Testis (tissue), 5 donors: ENCODE measurements at places on chromosomes 3 and 15.

GRCh38 chr15:95626501-95627361 lies 703.8 kb upstream of the NR2F2 start:
- DNase-seq = no peak

- DNase-seq = no peak
Measured at GRCh38 chr3:131356006-131356595, 25.5 kb upstream of the NUDT16 start.

DNA sequence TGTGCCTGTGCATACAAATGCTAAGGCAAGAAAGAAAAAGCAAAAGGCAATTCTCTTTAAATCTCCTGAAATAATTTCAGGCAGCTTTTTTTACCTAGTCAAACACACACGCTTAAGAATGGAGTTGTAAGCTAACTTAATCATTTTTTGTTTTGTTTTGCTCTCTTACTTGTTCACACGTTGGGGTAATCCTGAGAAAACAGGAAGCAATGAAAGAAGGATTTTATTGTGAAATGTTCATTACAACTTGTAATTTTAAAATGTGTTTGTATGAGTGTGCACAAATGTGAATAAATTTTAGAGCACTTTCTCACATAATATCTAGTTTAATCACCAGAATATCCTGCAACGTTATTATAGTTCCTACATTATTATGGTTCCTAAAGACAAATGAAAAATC lies 263.8 kb downstream of the LPP start:
- no peak for DNase-seq

- no peak for DNase-seq
Measured at GRCh38 chr3:61948699-61949305, 387.4 kb downstream of the PTPRG start.

DNA sequence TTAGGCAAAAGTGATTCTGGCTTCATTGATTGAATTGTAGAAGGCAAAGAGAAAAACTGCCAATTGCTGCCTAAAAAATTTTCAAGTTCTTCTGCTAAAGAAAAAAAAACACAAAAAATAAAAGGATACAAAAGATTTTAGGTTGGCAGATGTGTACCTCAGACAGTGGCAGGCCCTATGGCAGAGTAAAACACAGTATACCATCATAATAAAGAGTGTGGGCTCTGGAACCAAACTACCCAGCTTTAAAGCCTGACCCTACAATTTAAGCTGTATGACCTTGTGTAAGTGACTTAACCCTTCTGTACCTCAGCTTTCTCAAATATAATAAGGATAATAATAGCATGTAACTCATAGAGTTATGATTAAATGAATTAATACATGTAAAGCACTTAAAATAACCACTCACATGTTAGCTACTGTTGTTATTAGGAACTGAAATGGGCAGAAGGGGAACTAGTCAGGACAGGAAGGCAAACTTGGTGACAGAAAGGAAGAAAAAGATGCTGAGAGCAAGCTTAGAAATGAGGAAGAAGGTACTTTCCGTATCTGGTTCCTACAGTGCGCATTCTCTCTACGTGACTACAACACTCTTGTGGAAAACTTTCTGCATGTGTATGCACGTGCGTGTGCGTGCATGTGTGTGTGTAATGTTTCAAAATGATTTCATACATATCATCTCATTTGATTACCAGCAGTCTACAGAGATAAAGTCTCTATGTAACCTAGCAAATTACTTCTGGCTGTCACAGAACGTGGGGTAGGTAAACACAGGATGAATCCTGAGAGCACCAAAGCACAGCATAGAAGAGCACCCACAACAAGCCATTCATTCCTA lies 13.6 kb upstream of the GATM start:
- no peak for DNase-seq

DNA sequence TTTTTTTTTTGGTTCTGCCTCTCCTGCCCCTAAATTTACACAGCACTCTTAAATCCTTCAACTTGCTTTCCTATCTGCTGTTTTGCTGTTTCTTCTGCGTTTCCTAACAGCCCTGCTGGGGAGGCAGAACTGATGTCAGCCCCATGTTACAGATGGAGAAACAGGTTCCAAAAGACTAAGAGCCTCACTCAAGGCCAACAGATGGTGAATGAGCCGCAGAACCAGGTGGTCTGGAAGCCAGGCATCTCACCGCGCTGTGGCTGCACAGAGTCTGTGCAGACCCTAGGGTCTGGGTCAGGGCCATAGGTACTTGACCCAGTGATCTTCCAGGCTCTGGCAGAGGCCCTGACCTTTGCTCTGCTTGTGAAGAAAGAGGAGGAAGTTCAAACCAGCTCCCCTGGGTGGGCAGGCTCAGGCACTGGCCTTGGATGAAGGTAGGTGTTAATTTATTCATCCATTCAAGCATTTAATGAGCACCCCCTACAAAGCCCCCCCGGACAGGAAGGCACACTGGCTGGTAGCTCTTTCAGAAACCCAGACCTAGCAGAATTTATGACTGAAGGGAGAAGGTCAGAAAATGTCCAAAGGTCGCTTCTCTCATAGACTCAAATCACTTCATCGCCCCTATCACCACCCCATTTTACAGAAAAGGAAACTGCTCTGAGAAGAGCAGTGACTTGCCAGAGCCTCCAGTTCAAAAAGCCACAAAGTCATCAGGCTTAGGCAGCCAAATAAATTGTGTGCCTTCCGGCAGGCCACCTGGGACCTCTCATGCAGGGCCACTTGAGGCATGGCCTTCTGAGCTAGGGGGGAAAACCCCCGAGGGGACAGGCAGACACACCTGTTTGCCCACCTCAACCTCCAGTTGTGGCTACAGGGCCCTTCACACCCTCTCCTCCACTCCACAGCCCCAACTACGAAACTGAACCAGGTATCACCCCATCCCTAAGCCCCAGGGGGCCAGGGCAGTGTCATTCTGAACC lies 2.7 kb downstream of the CHDH start:
- DNase-seq = no peak

GRCh38 chr15:44804298-44805046 lies 68.1 kb downstream of the TRIM69 start:
- DNase-seq = no peak

DNA sequence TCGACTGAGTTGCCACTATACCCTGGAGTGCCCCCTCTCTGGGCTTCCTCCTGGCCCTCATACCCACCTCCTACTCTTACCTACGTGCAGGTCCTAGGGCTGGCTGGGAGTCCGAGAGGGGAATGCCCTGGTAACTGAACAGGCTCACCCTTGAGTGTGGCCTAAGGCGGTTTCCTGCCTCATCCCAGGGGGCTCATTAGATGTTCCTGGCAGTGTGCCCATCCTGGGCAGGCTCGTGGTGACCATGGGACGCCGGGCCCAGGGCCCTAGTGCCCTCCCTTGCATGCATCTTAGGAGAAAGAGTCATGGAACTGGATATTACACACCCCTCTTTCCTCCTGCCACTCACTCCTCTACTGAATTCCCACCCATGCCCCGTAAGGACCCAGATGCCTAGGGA lies 2.8 kb downstream of the SEMA4B start:
- no peak for DNase-seq

DNA sequence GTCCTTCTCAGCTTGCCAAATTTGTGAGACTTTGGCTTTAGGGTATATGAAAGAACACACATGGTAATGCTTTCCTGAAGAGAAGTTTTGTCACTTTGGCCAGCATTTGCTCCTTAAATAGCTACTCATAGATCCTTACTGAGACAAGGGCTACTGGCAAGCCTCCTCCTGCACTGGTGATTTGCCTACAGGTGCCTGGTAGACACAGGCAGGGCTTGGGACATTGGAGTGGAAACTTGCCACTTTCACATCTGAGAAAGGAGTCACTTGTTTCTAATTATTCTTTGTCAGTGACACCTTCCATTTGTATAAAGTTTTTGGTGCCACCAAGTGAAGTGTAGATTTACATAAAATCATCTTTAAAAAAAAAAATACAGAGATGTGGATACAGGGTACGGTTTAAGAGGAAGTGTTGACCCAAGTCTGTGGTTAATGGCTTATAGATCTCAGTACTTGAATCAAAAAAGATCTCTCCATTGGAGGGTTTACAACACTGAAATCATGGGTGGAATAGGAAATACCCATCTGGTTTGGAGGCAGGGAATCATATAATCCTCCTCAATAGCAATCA lies 132.8 kb upstream of the GADL1 start:
- DNase-seq = no peak

DNA sequence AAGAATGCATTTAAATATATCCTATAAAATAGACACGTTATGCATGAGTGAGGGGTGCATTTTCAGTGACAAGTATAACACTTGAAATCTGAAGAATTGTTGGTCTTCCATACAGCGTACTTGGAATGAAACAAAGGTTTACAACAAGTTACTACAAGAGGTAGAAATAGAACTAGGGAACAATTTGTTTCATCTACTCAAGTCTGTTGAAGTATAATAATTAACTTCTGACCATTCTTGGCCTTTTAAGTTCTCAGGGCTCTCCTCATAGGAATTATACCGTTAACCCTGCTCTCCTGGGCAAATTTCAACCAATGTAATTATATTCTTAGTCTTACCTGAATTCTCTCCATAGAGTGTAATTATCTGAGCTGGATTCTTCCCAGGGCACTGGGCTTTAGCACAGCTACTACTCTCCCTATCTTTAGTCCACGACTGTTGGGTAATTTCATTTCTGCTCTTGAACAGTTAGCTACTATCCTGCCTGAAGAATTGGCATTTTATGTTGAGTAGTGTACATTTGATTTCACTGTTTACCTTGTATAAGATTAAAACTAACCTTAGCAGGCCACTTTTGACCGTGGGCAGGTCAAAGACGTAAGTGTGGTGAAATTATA lies 100.6 kb downstream of the UBE2E2 start:
- no peak for DNase-seq

DNA sequence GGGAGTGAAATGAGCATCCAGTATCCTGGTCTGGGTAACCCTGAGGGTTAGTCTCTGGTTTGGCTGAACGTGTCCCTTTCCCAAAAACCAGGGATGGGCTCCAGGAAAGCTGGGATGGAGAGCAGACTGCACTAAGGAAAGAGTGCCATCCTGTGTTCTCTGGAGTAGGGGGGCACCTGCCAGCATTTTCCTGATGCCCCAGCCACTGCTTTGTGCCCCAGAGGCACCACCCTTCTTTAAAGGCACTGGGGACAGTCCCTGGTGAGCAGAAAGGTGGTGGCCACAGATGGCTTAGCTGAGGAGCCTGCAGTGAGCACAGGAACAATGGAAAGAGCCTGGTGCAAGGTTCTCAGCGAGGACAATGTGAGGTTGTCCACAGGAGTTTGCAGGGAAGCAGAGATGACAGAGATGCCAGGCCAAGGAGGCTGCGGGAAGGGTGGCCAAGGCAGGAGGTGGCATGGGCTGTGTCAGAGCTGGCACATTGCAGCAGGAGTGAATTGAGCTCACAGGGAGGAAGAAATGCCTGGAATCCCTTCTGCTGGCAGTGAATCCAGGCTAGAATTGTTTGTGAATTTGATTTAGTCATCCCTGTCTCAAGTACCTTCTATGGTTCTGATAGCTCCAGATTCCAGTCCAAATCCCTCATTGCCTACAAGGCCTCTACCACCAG lies 39.9 kb downstream of the AMOTL2 start:
- no peak for DNase-seq

- DNase-seq = no peak
Measured at GRCh38 chr3:126937973-126938372, 44.9 kb upstream of the PLXNA1 start.

DNA sequence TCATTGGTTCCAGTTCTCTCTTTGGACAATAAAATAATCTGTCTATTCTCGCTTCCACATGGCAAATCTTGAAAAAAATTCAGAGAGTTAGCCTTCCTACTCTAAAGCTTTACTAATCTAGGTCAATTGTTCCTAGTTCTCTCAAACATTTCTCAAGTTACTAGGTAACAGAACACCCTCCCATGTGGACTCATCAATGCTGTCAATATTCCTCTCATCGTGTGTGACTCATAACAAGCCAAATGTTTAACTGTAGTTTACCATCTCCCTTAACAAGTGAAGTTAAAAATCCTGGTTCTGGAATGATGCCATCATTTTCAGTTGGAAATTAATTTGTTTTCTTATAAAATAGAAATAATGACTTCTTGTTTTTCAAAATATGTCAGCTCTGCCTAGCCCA lies 438.6 kb downstream of the ROBO1 start:
- DNase-seq = no peak

- no peak for DNase-seq
Measured at GRCh38 chr15:40550341-40551037, 14.4 kb downstream of the CCDC32 start.

- DNase-seq = no peak
Measured at GRCh38 chr15:64544450-64544849, 84.1 kb downstream of the ZNF609 start.

- DNase-seq = no peak
Measured at GRCh38 chr3:187261541-187261969, 30.0 kb downstream of the MASP1 start.

GRCh38 chr15:59237924-59238331 lies 31.3 kb downstream of the LDHAL6B start:
- DNase-seq = no peak

DNA sequence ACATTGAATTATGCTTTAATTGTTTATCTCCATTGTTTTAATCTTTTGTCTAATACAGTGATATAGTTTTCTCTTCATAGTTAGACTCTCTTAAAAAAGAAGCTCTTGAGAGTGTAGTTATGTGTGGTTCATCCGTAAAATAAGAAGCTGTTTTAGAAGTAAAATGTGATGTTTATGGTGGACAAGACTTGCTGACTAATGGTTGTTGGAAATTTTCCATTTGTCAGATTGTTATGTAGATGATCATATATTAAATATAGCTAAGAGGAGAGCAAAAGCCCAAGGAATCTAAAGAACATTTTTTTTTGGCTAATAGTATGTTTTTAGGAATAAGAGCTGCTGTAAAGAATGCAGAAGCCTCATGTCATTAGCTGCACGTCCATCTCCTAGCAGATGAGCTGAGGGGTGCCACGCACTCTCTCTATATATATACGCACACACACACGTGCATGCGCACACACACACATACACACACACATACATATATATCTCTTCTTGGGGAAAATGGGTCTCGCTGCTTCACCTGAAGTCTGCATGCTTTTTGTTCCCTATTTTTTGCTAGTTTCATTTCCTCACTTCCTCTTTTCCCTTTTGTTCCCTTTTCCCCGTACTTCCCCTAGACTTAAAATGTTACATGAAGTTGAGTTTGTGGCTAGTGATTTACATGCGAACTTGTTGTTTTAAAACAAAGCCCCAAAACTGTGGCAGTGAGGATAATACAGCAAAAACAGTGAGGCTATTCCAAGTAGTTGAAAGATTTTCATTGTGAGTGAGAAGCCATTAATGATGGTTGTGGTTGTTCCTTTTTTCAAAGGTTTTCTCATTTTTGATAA lies 107.8 kb downstream of the MBNL1 start:
- no peak for DNase-seq

DNA sequence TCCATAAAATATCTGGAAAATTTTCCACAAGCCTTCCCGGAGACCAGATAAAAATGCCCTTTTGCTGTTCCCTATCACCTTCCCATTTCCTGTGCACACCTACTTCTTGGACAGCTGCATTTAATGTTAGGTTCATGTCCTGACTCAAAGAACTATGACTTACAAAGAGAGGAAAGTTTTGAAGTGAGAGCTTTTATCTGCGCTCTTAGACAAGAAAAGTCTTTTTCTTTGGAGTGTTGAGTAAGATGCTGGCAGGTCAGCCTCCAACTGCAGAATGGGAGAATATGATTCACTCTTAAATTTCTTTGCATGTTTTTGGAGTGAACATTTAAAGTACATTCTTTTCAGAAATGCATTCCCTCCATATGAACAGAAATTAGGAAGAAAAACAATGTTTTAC lies 147.3 kb upstream of the DPH6 start:
- DNase-seq = no peak

GRCh38 chr3:58175187-58175436 lies 35.7 kb downstream of the DNASE1L3 start:
- no peak for DNase-seq
